Stimulated activated CD8-positive, alpha-beta memory T cell treated with anti-CD3 and anti-CD28 coated beads, Interleukin-7, amount 100 ng/mL, for 48 hours (primary cell): ENCODE measurements at places on chromosomes 5 and 9.
A peak's percentile ranks its signal among the peaks of the same experiment; 100 is the strongest.

DNA sequence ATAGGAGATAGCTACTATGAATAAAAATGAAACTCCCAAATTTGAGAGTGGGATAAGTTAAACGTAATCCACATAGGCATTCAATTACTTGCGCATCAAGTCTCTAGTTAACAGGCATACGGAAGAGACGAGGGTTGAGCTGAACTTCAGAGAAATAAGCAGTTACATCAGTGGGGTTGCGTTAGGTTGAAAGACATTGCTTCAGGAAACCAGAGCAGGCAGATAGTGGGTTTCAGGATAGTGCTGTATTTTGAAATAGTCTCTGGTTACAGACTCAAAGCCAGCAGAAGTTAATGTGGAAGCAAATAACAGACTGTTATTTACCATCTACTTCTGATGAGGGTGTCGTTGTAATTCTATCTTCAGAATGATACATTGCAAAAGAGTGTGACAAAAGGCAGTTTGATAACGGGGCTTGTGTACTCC lies 533.4 kb downstream of the PDE4D start:
- no peak for DNase-seq

- DNase-seq, result no peak
Observed at GRCh38 chr5:140432212-140432611, 30.6 kb downstream of the ANKHD1 start.

DNA sequence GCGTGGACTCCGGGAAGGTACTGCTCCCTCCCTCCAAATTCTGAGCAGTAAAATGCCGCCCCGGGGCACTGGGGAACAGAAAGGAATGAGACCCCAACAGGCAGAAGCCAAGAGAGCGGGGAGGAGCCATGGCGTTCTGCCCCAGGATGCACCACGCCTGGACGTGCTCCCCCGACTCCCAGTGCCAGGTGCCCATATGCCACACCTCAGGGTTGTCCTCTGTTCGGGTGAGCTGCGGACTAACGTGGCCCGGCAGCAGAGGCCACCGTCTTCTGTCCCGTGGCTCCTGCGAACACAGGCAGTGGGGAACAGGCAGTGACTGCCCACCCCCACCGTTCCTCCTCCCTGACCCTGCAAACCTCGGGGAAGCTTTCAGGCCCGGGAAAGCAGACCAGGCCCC lies 4.8 kb downstream of the SURF6 start:
- DNase-seq, result no peak

DNA sequence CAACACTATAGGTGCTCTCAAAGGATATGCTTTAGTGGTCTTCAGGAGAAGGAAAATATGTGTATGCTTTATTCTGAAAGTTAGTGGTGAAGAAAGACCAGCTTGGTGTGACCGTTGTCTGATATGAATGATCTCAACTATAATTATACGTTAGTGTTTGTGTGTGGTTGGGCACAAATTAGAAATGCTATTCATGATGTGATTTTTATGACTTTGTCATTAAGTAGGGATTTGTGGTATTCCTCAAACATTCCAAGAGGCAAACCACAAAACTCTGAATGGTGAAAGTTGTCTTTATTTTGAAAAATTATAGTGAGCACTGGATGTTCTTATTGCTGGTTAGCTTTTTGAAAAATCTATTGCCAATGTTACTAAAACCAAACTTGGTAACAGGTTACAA lies 6.2 kb upstream of the F2R start:
- DNase-seq, result no peak

- no peak for DNase-seq
Observed at GRCh38 chr9:134693011-134693410, 51.4 kb downstream of the COL5A1 start.

DNA sequence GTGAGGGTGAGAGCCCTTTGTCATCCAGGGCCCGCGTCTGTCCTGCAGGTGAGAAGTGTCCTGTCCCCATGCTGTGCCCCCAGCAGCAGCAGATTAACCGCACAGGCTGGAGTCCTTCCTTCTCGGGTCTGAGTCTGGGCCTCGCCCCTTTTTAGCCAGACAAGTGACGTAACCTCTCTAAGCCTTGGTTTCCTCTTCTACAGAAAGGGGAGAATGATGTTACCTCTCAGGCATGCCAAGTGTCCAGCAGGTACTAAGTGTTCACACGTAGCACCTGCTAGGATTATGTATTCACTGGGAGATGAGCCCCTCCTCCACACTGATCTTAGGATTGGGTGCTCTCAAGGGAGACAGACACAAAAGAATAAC lies 6.9 kb downstream of the NEURL1B start:
- DNase-seq, result no peak

GRCh38 chr9:75893106-75893505 lies 2.6 kb downstream of the PCSK5 start:
- no peak for DNase-seq

DNA sequence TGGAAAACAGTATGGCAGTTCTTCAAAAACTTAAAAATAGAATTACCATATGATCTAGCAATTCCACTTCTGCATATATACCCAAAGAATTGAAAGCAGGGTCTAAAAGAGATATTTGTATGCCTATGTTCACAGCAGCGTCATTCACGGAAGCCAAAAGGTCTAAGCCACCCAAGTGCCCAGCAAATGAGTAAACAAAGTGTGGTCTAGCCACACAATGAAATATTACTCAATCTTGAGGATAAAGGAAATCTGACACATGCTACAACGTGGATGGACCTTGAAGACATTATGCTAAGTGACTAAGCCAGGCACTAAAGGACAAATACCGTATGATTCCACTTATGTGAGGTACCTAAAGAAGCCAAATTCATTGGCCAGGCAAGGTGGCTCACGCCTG lies 11.1 kb upstream of the MED27 start:
- DNase-seq, result no peak

- no peak for DNase-seq
Observed at GRCh38 chr5:59474324-59474723, 419.2 kb downstream of the PDE4D start.

GRCh38 chr5:95114305-95114704 lies 170.6 kb downstream of the MCTP1 start:
- no peak for DNase-seq

GRCh38 chr5:25488119-25488518 lies 843.3 kb upstream of the CDH10 start:
- no peak for DNase-seq

- no peak for DNase-seq
Observed at GRCh38 chr5:131264451-131265099, 722 bp downstream of the CDC42SE2 start.

GRCh38 chr5:55231029-55231918 lies 2.1 kb downstream of the CCNO start:
- DNase-seq, result no peak

DNA sequence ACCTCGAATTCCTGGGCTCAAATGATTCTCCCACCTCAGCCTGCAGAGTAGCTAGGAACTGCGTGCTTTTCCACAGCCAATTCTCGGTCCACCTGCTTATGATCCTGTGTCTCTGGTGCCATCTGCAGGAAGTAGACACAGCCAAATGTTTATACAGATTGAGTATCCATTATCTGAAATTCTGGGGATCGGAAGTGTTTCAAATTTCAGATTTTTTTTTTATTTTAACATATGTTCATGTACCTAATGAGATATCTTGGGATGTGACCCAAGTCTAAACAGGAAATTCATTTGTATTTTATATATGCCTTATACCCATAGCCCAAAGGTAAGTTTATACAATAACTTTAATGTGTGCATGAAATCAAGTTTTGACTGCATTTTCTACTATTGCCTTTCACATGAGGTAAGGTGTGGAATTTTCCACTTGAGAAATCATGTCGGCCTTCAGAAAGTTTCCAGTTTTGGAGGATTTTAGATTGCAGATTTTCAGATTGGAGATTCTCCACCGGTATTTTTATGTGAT lies 89.5 kb downstream of the ESM1 start:
- no peak for DNase-seq

GRCh38 chr9:14300040-14300439 lies 13.9 kb downstream of the NFIB start:
- DNase-seq, result no peak

DNA sequence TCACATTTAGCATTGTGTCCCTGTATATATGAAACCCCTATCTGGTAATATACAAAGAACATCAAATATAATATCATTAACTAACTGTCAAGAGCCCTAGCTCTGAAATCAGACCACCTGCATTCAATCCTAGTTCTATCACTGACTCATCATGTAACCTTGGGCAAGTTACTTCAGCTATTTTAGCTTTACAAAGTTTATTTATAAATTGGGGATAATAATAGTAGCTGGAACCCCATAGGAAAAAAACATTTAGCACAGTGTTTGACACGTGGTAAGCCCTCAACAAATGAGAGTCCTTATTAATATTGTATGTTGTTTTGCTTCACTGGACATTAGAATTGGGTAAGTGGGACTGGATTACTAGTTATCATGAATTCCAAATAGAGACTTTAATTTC lies 157.5 kb downstream of the EBF1 start:
- DNase-seq, result no peak

- DNase-seq, result no peak
Observed at GRCh38 chr5:107388141-107388861, 282.4 kb downstream of the EFNA5 start.

DNA sequence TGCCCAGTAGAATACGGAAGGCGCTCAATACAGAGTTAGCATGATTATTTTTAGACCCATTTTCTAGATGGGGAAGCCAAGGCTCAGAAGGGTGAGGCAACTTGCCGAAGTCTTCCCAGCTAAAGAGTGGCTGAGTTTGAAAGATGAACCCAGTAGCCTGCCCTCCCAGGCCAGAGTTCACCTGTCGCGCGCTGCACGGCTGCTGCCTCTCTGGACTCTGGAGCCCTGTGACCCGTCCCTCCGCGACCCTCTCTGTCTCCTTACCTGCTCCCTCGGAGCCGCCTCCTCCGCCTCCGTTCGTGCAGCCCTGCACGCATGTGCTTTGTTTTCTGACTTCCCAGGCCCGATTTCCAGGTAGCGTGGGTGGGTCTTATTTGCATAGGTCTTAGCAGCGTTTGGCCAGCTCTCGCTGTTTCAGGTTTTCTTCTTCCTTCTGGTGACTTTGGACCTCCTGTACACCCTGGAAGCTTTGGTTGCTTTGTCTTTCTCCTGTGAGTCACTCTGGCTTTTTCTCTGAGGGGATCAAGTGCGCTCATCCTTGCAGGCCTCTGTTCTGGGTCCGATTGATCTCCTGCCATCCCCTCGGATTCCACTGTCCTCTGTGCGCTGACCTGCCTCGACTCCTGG lies at the start of gene RNF183:
Gene RNF183 (minus strand): TSS at position 585 of the 627 bp plus-strand sequence. CDS start 5,192 bp downstream, outside the sequence.
- DNase-seq, result no peak

DNA sequence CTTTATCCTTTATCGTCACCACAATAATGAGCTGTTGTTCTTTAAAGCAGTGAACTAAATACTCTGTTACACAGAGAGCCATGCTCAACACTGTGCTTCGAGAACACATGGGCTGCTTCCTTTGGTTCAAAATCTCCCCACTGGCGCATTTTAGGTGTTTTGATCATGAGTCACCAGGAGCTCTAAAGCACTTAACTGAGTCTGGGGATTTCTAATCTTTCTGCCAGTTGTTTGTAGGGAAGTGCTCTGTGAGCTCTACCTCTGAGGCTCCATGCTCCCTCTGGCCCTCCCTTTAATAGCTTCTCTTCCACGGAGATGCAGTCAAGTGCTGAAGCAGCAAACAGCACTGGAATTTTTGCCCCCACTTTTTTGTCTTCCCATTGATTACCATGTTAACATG lies 17.0 kb downstream of the ERAP2 start:
- no peak for DNase-seq

DNA sequence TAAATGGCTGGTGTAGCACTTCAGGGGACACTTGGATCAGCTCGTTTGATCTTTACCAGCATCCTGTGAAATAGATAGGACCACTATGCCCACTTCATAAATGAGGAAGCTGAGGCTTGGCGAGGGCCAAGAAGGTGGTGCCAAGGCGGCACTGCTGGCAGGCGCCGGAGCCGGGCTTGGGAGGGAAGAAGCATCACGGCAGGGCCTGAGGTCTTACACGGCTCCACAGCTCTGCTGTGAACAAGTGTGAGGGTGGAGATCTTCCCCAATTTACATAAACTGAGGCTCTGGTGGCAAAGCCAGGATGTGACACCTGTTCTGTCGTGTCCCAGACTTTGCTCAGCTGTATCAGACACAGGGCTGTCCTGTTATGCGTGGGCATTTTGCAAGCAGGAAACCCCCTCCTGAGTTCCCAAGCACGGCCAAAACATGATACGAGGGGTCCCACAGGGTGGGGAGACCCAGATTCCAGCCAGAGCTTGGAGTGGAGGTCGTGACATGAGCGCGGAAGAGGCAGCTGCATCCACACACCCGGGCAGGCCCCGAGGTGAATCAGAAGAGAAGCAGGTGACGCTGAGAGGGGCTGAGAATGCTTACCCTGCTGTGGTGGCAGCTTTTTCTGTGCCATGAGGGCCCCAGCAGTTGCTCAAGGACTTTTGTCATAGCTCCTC lies 117.5 kb upstream of the BOD1 start:
- no peak for DNase-seq

DNA sequence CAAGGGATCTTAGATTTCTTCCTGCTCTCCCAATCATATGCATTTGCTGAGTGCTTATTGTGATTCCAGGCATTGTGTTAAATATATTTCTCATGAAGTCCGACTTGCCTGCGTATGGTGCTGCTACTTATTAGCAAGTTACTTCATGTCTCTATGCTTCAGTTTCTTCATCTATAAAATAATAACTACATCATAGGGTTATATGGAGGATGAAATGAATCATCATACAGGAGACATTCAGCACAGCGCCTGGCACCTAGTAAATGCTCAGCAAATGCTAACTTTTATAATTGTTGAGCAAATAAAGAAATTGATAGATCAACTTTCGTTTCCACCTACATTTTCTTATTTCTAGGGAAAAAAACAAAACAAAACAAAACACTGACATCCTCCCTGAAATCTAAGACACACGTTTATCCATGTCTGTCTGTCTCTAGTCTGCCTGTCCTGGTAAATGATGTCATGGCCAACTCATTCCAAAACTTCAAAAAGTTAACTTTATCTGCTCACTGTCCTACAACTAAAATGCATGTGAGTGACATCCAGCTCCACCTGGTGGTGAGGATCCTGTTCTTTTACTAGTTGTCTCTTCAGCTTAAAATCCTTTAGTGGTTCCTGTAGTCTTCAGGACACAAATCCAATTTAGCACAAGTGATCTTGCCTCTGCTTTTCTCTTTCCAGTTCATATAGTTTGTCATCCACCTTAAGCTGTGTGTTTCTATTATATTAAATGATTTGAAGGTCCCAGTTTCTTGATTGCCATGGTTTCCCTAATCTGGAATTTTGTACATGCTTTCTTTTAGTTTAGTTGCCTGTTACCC lies 27.7 kb downstream of the PPP3R2 start:
- DNase-seq, result peak; percentile 13

- DNase-seq, result no peak
Observed at GRCh38 chr9:135229701-135230385, 142.4 kb downstream of the OLFM1 start.
